ENCODE measurements at places on chromosomes 3 and 15. TPM values are rescaled to one million over a fixed set of nuclear protein-coding genes. Genes with fewer than 3 reads are reported as not detected.

GRCh38 chr3:143831208-143831607 lies 17.1 kb downstream of the SLC9A9 start:
- no peak for DNase-seq

DNA sequence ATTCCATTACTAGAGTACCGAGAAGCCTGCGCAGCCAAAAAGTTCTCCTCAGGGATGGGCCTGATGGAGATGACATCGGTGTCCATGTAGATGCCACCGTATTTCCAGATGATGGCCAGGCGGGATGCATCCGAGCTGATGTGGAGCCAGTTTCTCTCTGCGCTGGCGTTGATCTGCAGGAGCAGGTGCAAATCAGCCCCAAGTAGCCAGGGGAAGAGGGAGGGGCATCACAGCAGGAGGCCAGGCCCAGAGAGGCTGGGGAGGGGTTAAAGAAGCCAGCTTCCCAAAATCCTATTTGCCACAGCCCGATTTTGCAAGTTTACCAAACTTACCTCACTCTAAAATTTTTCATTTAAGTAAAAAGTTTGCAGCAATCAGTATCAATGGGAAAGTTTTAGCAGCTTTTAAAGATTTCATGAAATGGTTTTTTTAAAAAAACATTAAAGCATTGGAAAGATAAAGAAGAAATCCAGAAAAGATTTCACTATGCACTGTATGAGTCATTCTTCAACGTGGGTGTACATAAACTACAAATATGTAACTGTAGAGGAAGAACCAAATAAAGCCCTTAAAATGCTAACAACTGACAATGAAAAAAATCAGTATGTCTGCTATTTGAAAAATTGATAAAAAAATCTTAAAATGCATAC lies 7.4 kb downstream of the A4GNT start:
- DNase-seq, result peak; percentile 66

- no peak for DNase-seq
Observed at GRCh38 chr3:66962664-66963063, 35.4 kb upstream of the KBTBD8 start.

GRCh38 chr3:119598410-119599098 lies 869 bp downstream of the PLA1A start:
- no peak for DNase-seq

The NEK10 gene
- 4.9 TPM for polyA plus RNA-seq

The SCAANT1 gene
- 1.4 TPM for polyA plus RNA-seq

The SLC24A5 gene
- 0.09 TPM for polyA plus RNA-seq

- no peak for DNase-seq
Observed at GRCh38 chr3:48655606-48656005, 7.1 kb downstream of the CELSR3 start.

All from muscle of leg (tissue), 16 donors.